Hepatic stellate cell (primary cell): ENCODE measurements at places on chromosomes 3 and 15.

DNA sequence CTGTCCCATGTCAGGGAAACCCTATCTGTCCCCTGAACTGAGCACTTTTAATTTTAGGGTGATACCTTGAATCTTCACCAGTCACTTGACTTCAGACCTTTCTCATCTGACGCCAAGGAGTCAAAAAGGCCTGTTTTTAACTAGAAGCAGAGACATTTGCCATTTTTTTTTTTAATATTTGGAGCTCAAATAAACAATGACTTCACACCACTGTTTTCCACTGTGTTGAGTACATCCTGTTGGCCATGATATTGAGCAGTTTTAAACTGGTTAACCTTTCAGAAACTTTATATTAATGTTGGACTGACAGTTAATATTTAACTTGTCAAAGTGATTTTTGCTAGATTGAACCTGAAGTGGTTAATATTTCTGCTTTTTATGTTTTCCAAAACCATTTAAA, 28.2 kb downstream of the DAG1 start:
- DNase-seq = no peak

- peak; percentile 62 for DNase-seq
These were observed 27.6 kb upstream of the RAB7A start for GRCh38 chr3:128698211-128699047.

GRCh38 chr3:77134769-77135168, 94.9 kb downstream of the ROBO2 start:
- no peak for DNase-seq

GRCh38 chr15:72198356-72199204, 993 bp upstream of the GRAMD2A start:
- DNase-seq = no peak

GRCh38 chr3:20558161-20558560, 372.2 kb upstream of the SGO1 start:
- DNase-seq = no peak

- DNase-seq = peak; percentile 2
These were observed 607.2 kb upstream of the MDFIC2 start for GRCh38 chr3:70919661-70920060.

GRCh38 chr3:146732325-146732724, 127.2 kb upstream of the PLSCR5 start:
- DNase-seq = no peak

- DNase-seq = no peak
These were observed 3.6 kb downstream of the APBA2 start for GRCh38 chr15:28889346-28889745.

DNA sequence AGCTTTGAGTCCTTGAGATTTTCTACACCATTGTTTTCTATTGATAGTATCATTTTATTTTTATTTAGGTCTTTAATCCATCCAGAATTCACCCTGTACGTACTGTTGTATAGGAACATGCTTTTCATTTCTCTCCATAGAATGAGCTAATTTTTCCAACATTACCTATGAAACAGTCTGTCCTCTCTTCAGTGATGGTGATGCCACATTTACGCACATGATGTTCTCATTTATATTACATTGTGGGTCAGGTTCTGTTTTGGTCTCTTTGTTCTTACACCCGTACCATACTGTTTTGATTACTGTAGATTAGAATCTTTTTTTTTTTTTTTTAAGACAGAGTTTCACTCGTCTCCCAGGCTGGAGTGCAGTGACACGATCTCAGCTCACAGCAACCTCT, 17.7 kb upstream of the VWA5B2 start:
- DNase-seq = no peak
